Smooth muscle cell of trachea (primary cell): ENCODE measurements at places on chromosomes 5 and 9. TPM values are rescaled to one million over a fixed set of nuclear protein-coding genes. Genes with fewer than 3 reads are reported as not detected.

The KIF3A gene
- 7.8 and 12.2 TPM in 2 replicates for total RNA-seq

The TRIP13 gene
- total RNA-seq: 5.6 and 32.1 TPM in 2 replicates

The CEL gene
- total RNA-seq: under 0.01 and 0.66 TPM in 2 replicates

The DEPDC1B gene
- 1.7 and 7.4 TPM in 2 replicates for total RNA-seq

The NSMF gene
- total RNA-seq: 20.4 and 32.7 TPM in 2 replicates

The CCL21 gene
- total RNA-seq: not detected in 2 replicates

The GRPEL2 gene
- 15.9 and 17.7 TPM in 2 replicates for total RNA-seq

The SH2D3C gene
- total RNA-seq: 0.29 TPM in 1 of 2 replicates, not detected in the other

The GNA14 gene
- 0.15 and 0.50 TPM in 2 replicates for total RNA-seq

The EIF4E1B gene
- total RNA-seq: not detected in 2 replicates

The AMBP gene
- total RNA-seq: 0.15 and 0.17 TPM in 2 replicates

The FUT7 gene
- total RNA-seq: not detected in 2 replicates

The GABBR2 gene
- total RNA-seq: 0.33 and 1.3 TPM in 2 replicates

The ADAMTS13 gene
- total RNA-seq: 2.2 and 6.0 TPM in 2 replicates

The SLC6A3 gene
- total RNA-seq: under 0.01 TPM in 1 of 2 replicates, not detected in the other

The RNF183 gene
- not detected in 2 replicates for total RNA-seq

The PCDHA9 gene
- total RNA-seq: under 0.01 TPM in 2 replicates

The CACNA1B gene
- under 0.01 TPM in 1 of 2 replicates, not detected in the other for total RNA-seq

The KLF4 gene
- total RNA-seq: 27.2 and 60.2 TPM in 2 replicates

The S1PR3 gene
- total RNA-seq: 12.8 and 30.9 TPM in 2 replicates

The NME5 gene
- total RNA-seq: 2.6 and 2.8 TPM in 2 replicates

The OR1N2 gene
- total RNA-seq: not detected in 2 replicates

The RALGPS1 gene
- 1.9 and 6.5 TPM in 2 replicates for total RNA-seq

The CARTPT gene
- total RNA-seq: not detected in 2 replicates

The TMEM215 gene
- not detected in 2 replicates for total RNA-seq

The SPOCK1 gene
- 36.1 and 54.9 TPM in 2 replicates for total RNA-seq

The GRXCR2 gene
- total RNA-seq: not detected in 2 replicates

The BTNL8 gene
- not detected in 2 replicates for total RNA-seq

The ADRA1B gene
- total RNA-seq: 0.17 TPM in 1 of 2 replicates, not detected in the other
